ENCODE measurements at places on chromosomes 16 and 17.

DNA sequence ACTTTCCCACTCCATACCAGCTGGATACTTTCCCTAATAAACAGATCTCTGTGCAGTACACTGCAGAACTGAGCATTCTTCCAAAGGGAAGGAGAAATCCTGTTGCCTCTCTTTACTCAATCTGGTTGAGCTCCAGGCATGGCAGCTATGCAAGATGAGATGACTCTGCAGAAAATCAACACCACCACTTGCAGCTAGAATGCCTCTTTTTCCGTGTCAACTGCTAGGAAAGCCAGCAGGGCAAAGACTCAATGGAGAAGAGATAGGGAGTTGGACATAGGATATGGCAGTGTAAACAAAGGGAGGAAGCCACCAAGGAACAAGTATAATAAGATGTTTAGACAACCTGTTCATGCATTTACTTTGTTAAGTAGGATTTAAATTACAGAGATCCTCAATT is 40.4 kb upstream of the CORO6 start:
- DNase-seq = no peak

- DNase-seq = no peak
Observed at GRCh38 chr17:17414341-17414805, 62.4 kb upstream of the MED9 start.

DNA sequence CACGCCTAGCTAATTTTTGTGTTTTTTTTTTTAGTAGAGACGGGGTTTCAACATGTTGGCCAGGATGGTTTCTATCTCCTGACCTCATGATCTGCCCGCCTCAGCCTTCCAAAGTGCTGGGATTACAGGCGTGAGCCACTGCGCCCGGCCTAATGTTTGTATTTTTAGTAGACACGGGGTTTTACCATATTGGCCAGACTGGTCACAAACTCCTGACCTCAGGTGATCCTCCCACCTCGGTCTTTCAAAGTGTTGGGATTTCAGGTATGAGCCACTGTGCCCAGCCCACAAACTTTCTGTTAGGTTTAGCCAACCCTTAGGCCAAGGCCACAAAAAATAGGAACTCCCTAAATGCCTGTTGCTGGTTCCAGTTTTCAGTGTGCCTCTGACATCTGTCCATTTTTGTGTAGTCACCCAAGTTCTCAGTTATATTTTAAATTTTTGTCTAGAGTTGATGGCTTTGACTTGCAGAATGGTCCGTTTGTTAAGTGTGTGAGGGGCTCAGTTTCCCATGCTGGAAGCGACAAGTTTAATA is 12.7 kb downstream of the CCL16 start:
- DNase-seq = no peak

DNA sequence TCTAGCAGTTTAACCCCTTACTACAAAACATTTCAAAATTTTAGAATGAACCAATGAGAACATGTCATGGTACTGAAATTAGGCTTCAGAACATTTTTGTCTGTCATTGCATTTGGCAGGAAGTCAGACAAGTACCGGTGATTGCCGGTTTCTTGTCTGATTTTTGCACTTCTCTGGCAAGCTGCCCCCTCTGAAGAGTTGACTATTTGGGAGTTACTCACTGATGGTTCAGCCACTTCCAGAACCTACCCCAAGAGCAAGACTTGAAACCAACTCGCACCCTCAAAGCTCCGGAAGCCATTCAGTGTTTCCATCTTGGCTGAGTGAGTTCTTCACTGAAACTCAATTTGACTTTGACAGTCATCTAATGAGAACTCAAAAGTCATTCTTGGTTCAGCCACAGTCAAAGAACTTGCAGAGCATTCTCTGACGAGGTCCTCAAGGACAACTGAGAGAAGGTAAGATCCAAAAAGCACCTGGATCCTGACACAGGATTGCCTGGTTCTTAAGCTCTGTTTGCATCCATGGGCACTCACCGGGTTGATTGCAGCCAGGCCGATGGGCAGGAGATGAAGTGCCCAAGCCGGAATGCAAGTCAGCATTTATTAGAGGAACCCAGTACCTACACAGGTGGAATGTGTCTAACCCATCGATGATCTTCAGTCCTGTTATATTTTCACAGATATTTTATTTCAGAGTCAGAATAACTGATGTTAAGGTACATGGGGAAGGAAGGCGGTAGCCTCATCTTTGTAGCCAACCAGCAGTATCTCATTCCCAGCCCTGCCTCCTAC is 93.6 kb downstream of the USP22 start:
- DNase-seq = no peak

DNA sequence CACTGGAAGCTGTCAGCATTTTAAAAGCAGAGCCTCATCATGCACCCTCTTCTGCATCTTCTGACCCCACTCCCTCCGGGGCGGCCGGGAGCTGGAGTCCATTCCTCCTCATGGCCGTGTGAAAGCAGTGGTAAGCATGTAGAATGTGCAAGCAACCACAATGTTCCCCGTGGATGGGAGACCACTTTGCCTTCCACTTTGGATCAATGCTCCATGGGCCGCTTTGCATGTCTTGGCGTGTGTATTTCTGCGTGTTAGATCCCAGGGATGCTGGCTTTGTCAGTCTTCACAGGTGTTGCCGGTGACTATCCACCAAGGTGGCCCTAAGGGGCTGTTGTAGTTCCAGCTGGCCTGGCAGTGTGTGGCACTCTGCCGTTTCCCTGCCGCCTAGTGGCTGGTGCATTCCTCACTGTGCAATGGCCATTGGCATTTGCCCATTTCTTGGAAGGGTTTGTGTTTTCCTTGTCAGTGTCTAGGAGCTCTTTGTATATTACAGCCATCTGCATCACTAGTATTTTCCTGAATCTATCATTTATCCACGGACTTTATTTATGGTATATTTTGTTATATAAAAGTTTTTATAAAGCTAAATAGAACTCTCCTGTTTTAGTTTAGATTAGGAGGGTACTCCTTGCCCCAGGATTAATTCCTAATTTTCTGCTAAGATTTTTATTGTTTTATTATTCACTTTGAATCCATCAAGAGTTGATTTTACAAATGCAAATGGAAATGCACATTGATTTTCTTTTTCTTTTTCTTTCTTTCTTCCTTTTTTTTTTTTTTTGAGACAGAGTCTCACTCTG is 5.8 kb upstream of the ALDH3A1 start:
- no peak for DNase-seq

GRCh38 chr16:80346111-80346632 is 194.6 kb upstream of the DYNLRB2 start:
- no peak for DNase-seq

GRCh38 chr17:29674281-29674680 is 51.6 kb upstream of the CORO6 start:
- no peak for DNase-seq

DNA sequence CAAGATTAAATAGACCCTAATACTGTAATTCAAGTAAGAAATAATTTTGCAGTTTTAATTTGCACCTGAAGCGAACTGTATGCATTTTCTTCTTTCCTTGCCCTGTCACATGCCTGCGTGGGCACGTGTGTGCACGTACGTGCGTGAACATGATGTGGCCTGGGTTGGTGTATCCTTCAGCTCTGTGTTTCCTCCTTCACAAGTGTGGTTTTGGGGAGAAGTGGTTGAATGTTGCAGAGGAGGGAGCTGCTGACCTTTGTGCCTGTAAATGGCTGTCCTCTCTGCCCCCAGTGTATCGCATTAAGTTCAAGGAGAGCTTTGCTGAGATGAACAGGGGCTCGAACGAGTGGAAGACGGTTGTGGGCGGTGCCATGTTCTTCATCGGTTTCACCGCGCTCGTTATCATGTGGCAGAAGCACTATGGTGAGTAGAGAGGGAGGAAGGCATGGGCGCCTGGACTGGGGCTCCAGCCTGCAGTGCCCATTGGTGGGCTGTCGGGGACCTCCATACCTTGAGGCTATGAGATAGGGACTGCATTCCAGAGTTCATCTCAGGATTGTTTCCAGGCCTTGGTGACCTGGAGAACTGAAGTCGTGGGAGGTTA is 6.0 kb downstream of the COX4I1 start:
- DNase-seq = no peak

- DNase-seq = no peak
Observed at GRCh38 chr17:74042744-74043486, 160.6 kb upstream of the RPL38 start.
